ENCODE measurements at places on chromosomes 11 and 22. TPM values are rescaled to one million over a fixed set of nuclear protein-coding genes. Genes with fewer than 3 reads are reported as not detected.

The ELF5 gene
- 10.7 TPM for total RNA-seq

GRCh38 chr11:119888119-119888518, 159.1 kb upstream of the NECTIN1 start:
- DNase-seq, result peak; percentile 13
- no peak overlapping the region for H3K27ac ChIP-seq
- H3K4me3 ChIP-seq, result no peak overlapping the region
- H3K27me3 ChIP-seq, result peaks cover 13% of the 10 kb centered on the region
- no peaks in the 10 kb centered on the region for H3K4me1 ChIP-seq
- no peaks in the 10 kb centered on the region for H3K36me3 ChIP-seq

- H3K36me3 ChIP-seq, result no peaks in the 10 kb centered on the region
- peaks cover 24% of the 10 kb centered on the region for H3K4me1 ChIP-seq
- H3K27ac ChIP-seq, result no peak overlapping the region
- no peaks in the 10 kb centered on the region for H3K27me3 ChIP-seq
- DNase-seq, result no peak
- no peak overlapping the region for H3K4me3 ChIP-seq
These were observed 59.9 kb upstream of the RRAS2 start for GRCh38 chr11:14418801-14419417.

The CNTN5 gene
- total RNA-seq, result not detected

The LARGE2 gene
- total RNA-seq, result 6.0 TPM

The CCDC15 gene
- total RNA-seq, result 1.5 TPM

The GAL3ST1 gene
- total RNA-seq, result 2.5 TPM

DNA sequence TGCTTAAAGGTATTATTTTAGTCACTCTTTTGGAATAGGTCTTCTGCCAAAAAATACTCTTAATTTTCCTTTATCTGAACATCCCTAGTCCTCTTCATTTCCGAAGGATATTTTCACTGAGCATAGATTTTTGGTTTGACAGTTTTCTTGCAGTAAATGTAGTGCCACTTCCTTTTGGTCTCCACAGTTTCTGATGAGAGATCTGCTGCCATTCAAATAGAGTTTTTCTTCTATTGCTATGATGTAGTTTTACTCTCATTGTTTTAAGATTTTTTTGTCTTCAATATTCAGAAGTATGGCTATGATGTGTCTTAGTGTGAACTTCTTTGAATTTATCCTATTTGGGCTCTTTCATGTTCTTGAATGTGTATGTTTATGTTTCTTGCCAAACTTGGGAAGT, 281.1 kb upstream of the SORL1-AS1 start:
- no peaks in the 10 kb centered on the region for H3K27me3 ChIP-seq
- no peak overlapping the region for H3K4me3 ChIP-seq
- H3K4me1 ChIP-seq, result no peaks in the 10 kb centered on the region
- H3K27ac ChIP-seq, result no peak overlapping the region
- no peaks in the 10 kb centered on the region for H3K36me3 ChIP-seq
- no peak for DNase-seq

The CHEK1 gene
- 1.8 TPM for total RNA-seq

GRCh38 chr11:20015101-20015500, 145.2 kb downstream of the DBX1 start:
- H3K27ac ChIP-seq, result no peak overlapping the region
- no peaks in the 10 kb centered on the region for H3K27me3 ChIP-seq
- H3K36me3 ChIP-seq, result no peaks in the 10 kb centered on the region

DNA sequence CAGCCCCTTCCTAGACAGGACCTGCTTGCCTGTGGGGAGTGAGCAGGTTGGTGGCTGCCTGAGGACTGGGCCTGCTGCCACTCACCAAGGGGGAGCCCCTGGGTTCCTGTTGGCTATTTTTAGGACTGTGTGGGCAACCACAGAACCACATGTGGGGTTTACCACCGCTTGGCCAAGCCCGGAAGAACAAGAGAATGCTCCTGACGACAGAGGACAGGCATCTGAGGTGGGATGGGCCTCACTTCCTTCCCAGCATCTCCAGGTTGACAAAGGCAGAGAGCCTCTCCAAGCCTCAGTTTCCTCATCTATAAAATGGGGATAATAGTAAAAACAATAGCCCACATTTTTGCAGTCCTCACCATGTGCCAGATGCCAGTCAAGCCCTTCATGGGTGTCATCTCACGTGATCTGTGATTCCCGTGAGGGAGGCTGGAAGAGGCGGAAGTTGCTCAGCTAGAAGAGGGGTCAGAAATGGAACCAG, 43.6 kb downstream of the LRRC32 start:
- no peak overlapping the region for H3K27ac ChIP-seq
- H3K4me1 ChIP-seq, result peaks cover 36% of the 10 kb centered on the region
- no peaks in the 10 kb centered on the region for H3K36me3 ChIP-seq
- no peak for DNase-seq

GRCh38 chr11:69442012-69442806, 39.3 kb upstream of the LINC01488 start:
- peak overlapping the region; percentile 86 for H3K27ac ChIP-seq
- DNase-seq, result no peak
- H3K36me3 ChIP-seq, result no peaks in the 10 kb centered on the region
- H3K4me1 ChIP-seq, result peaks cover 34% of the 10 kb centered on the region
- H3K27me3 ChIP-seq, result no peaks in the 10 kb centered on the region

The PLXNB2 gene
- 308 TPM for total RNA-seq

The AGBL2 gene
- total RNA-seq, result 0.96 TPM

- no peak overlapping the region for H3K4me3 ChIP-seq
- no peak for DNase-seq
- peaks cover 4% of the 10 kb centered on the region for H3K27me3 ChIP-seq
- H3K36me3 ChIP-seq, result no peaks in the 10 kb centered on the region
- no peak overlapping the region for H3K27ac ChIP-seq
- no peaks in the 10 kb centered on the region for H3K4me1 ChIP-seq
These were observed 99.3 kb upstream of the FSHB start for GRCh38 chr11:30131535-30131934.

- H3K27ac ChIP-seq, result peak overlapping the region; percentile 55
- H3K36me3 ChIP-seq, result no peaks in the 10 kb centered on the region
- H3K27me3 ChIP-seq, result no peaks in the 10 kb centered on the region
- H3K4me3 ChIP-seq, result no peak overlapping the region
- peak; percentile 89 for DNase-seq
These were observed 32.4 kb upstream of the NAV2 start for GRCh38 chr11:19679952-19680828.

- peak overlapping the region; percentile 69 for H3K4me3 ChIP-seq
- no peak for DNase-seq
- peaks cover 16% of the 10 kb centered on the region for H3K4me1 ChIP-seq
- H3K36me3 ChIP-seq, result peaks cover 17% of the 10 kb centered on the region
- H3K27ac ChIP-seq, result peak overlapping the region; percentile 93
- no peaks in the 10 kb centered on the region for H3K27me3 ChIP-seq
These were observed 614 bp downstream of the SELENOM start for GRCh38 chr22:31106731-31107177.

- H3K27ac ChIP-seq, result no peak overlapping the region
- no peak overlapping the region for H3K4me3 ChIP-seq
- H3K36me3 ChIP-seq, result no peaks in the 10 kb centered on the region
- no peak for DNase-seq
- H3K4me1 ChIP-seq, result no peaks in the 10 kb centered on the region
These were observed 938 bp downstream of the SAA4 start for GRCh38 chr11:18235394-18236334.

DNA sequence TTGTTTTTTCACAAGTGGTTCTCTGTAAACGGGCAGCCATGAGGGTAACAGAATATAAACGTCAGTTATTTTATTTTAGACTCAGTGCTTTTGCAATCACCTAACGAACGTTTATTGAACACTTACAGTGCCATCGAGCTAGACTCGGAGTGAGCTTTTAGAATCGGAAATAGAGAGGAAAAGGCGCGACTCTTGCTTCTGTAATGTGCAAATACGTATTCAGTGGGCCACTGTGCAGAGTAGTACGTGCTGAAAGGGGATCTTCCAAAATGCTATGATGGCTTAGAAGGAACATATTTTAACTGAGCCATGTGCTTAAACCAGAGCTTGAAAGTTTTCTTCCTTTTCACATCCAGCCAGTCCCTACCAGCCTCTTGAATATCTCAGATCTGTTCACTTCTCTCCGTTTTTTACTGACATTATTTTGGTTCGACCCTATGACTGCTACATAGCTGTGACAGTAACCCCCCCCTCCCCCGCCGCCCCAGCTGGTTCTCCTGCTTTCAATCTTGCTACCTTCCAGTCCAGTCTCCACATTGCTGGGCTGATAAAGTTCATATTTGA, 468 bp downstream of the DDIAS start:
- H3K27ac ChIP-seq, result no peak overlapping the region
- H3K27me3 ChIP-seq, result no peaks in the 10 kb centered on the region
- H3K4me1 ChIP-seq, result peaks cover 24% of the 10 kb centered on the region

GRCh38 chr11:78291503-78292108, 102.9 kb downstream of the USP35 start:
- no peak for DNase-seq
- peak overlapping the region; percentile 26 for H3K27ac ChIP-seq
- H3K4me3 ChIP-seq, result no peak overlapping the region
- no peaks in the 10 kb centered on the region for H3K36me3 ChIP-seq

Measured in upper lobe of right lung (tissue), 1 donor.